Activated CD4-positive, alpha-beta memory T cell treated with anti-CD3 and anti-CD28 coated beads for 36 hours (primary cell): ENCODE measurements at places on chromosomes 3 and 15. TPM values are rescaled to one million over a fixed set of nuclear protein-coding genes. Genes with fewer than 3 reads are reported as not detected.

ANKRD63 gene
- not detected for total RNA-seq

KCNMB3 gene
- total RNA-seq, result 0.17 TPM

ARHGEF3 gene
- total RNA-seq, result 31.5 TPM

KNL1 gene
- total RNA-seq, result 33.1 TPM

CCDC33 gene
- total RNA-seq, result not detected

GOLGA6A gene
- not detected for total RNA-seq

PLEKHO2 gene
- 15.6 TPM for total RNA-seq

KLHL25 gene
- 5.7 TPM for total RNA-seq

DNA sequence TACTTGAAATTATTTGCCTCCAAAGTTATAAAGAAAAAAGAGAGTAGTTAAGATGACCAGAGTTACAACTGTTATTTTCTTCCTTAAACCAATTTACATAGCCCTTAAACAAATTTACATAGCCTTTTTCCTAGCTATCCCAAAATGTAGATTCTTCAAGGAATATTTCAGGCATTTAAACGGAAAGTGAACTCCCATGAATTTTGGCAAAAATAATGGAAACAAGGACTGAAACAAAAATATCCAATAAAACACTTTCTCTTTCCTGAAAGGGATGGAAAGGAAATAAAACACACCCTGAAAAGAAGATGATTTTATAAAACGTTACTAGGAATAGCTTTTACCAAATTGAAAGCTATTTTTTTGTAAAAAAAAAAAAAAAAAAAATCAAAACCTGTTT lies 418.6 kb downstream of the FOXP1 start:
- no peak for DNase-seq

DNA sequence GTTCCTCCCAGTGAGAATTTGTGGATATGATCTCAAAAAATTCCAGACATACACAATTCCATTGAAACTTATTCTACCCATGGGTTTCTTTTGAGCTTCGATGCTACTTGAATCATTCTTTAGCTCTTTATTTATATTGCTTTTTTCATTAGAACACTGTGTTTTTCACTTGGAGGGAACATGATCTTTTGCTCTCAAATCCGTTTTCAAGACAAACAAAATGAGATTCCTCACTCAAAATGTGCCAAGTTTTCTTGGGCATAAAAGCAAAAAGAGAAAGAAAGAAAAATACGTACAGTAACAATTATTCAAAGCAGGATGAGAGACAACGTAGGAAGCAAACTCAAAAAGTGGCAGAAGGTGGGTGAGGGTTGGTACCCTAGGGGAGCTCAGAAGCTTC lies 118.8 kb upstream of the PDZRN3 start:
- no peak for DNase-seq

DNA sequence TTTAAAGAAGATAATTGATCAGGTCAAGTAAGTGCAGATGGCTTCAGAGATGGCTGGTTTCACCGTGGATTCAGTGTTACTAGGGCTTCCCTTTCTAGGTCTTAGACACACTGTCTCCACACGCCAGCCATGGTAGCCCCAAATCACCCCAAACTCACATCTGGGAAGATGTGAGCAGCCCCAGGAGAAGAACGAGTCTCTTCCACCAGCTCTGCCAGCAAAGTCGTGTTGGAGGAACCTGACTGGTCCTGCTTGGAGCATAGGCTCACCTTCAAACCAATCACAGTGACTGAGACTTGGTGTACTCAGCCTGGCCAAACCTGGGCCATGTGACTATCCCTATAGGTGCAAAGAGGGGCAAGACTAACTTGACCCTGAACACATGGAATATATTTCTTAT lies 296.7 kb downstream of the RPLP1 start:
- DNase-seq, result no peak

GRCh38 chr3:7710284-7710683 lies 791.3 kb upstream of the LMCD1 start:
- no peak for DNase-seq

DNA sequence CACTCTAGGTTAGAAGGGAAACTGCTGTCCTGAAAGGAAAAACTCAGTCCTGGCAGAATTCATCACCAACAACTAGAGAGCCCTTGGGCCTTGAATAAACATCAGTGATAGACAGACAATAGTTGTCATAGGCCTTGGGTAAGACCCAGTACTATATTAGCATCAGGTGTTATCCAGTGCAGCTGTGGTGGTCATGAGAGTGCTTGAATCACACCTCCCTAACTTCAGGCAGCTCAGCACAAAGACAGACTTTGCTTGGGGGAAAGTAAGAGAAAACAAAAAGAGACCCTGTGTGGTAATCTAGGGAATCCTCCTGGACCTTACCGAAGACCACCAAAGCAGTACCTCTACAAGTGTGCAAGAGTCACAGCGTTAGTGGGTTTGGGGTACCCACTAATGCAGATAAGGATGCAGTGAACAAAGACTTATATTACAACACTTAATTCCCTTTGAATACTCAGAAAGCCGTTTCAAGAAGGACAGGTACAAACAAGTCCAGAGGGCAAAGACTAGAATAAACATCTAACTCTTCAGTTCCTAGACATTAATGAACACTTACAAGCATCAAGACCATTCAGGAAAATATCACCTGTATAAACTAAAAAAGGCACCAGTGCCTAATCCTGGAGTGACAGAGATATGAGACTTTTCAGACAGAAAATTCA lies 332.3 kb upstream of the EPHA3 start:
- DNase-seq, result no peak

DNA sequence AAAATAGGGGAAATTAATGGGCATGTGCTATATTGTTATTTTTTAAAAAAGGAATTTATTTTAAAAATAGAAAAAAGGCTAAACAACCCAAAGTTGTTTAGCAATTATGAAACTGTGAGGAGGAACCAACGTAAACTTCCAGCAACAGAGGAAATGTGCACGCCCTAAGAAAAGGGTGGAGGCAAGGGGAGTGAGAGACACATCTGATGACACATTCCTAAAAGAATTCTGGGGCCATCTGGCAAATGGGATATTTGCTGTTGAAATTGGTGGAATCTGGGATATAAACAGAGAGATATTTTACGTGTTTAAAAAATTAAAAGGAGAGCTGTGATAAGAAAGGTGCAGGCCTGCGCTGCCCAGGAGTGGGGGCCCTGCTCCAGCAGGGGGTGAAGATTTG lies 50.8 kb upstream of the MUC13 start:
- DNase-seq, result no peak

GRCh38 chr3:36250191-36250590 lies 130.1 kb upstream of the STAC start:
- no peak for DNase-seq

- DNase-seq, result no peak
Observed at GRCh38 chr3:148955544-148956346, 35.6 kb upstream of the GYG1 start.

GRCh38 chr3:125057186-125057850 lies 1.5 kb upstream of the HEG1 start:
- no peak for DNase-seq
